ENCODE measurements at places on chromosomes 6 and 20.

DNA sequence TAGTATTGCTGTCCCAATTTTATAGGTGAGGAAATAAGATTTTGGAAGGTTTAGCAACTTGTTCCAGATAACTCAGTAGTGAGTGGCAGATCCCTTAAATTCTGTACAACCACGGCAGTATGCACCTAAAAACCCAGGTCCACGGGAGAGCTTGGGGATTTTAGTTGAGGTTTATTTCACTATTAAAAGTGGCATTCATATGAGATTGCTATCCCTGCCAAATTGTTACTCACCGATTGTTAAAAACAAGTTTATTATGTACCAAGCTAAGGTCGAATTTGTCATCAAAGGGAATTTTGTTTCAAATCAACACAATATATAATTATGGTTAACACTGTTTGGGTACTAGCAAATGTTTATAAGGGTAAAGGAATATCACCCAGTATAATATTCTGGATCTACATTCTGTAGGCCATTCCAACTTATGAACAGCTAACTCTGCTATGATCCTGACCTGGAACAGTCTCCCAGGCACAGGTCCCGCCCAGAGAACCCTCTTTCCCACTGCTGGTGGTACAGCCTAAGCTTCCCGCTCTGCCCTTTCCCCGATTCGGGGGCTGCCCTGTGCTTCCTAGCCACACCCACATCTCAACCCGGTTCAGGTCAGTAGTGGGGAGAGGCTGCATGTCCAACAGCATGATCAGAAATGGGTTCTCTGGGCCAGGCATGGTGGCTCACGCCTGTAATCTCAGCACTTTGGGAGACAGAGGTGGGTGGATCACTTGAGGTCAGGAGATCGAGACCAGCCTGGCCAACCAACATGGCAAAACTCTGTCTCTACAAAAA lies 24.9 kb downstream of the GPLD1 start:
- DNase-seq = no peak

DNA sequence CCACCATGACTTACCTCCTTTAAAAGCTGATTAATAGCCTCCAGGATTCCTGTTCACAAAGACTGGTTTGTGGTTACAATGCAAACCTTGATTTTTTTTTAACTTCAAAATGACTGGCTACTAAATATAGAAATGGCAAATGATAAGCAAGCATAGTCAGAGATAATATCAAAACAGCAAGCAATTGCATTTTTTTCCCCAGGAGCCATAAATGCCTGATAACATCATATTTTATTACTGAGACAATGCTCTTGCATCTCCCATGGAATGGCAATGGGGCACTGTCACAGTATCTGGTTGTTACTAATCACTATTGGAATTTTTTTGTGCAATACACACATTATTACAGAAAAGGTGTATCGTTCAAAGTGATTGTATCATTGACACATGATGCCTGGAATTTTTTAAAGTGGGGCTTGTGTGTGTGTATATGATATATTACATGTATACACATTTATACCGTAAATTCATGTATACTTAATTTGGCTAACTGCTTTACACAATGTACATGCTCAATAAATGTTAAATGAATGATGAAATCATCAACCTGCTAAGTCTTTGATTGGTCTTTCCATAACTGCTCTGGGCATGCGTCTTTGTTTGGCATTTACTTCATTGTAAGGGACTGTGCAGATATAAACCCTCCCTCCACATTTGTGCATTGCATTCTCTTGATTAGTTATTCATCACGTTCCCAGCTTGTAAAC lies 980 bp upstream of the SALL4 start:
- no peak for DNase-seq

- no peak for DNase-seq
Measured at GRCh38 chr20:49635166-49635565, 67.2 kb upstream of the PTGIS start.

GRCh38 chr6:143744551-143745165 lies 66.9 kb downstream of the PHACTR2 start:
- DNase-seq = no peak

GRCh38 chr20:4454111-4454510 lies 267.6 kb upstream of the PRND start:
- no peak for DNase-seq

- no peak for DNase-seq
Measured at GRCh38 chr20:59636766-59637370, 32.5 kb downstream of the PHACTR3 start.

- DNase-seq = no peak
Measured at GRCh38 chr6:43665376-43665775, 20.5 kb downstream of the RSPH9 start.

GRCh38 chr6:95865857-95866256 lies 149.9 kb upstream of the FUT9 start:
- no peak for DNase-seq

- DNase-seq = no peak
Measured at GRCh38 chr6:20610636-20611370, 76.5 kb downstream of the CDKAL1 start.

- DNase-seq = no peak
Measured at GRCh38 chr20:50294164-50295088, 103.8 kb downstream of the CEBPB start.

GRCh38 chr20:45350217-45350616 lies 2.0 kb upstream of the SDC4 start:
- no peak for DNase-seq

DNA sequence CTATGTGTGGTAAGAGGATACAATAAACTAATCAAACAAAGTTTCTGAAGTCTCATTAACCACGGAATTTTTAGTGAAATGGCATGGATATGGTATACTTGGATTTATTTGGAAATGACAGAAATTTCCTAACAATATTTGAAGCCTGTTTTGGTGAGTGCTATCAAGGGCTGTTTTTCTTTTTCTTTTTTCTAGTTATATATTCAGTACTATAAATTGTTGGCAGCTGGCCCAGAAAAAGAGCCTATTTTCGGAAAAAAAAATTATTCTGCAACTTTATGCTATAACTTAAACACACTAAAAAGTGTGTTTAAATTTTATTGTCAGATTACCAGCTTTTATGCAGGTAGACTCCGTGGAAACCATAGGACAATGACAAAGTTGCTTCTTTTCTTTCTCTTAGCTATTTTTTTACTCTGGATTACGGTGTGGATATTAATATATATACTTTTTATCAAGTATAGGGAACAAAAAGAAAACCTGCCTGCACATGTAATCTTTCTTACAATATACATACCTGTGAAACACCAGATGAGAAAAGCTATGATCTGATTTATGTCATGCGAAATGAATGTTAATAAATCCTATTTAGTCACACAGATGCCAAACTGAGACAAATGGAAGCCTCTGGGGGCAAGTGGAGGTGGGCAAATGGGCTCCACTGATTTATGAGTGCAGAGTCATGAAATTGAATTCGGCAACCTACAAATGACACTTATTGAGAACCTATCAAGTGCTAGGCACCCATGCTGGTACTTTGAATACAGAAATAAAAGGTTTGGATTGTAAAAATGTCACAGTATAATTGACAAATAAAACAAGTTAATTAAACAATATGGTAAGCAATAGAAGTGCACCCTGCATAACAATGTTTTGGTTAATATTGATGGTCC lies 919.5 kb upstream of the FLRT3 start:
- DNase-seq = no peak

GRCh38 chr6:34990971-34991560 lies 102.0 kb downstream of the ANKS1A start:
- no peak for DNase-seq

DNA sequence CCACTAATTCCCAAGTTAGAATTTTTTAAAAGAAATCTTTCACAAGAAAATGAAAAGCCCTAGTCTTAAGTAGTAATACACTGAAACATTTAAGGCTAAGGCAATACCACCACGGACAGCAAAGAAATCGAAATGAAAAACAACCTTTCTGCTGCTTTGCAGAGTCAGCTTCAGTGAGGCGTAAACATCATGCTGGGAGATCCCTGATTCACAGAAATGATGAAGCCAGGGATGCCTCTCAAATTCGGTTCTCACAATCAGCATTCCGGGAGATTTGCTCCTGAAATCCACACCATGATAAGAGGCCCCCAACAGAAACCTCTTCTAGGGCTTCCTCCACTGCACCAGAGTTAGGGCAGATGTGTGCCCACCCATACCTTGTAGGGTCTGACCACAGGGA lies 18.6 kb downstream of the RRBP1 start:
- DNase-seq = no peak

- DNase-seq = no peak
Measured at GRCh38 chr6:101640131-101640530, 246.6 kb downstream of the GRIK2 start.

- no peak for DNase-seq
Measured at GRCh38 chr6:157322792-157323254, 496 bp downstream of the TMEM242 start.

DNA sequence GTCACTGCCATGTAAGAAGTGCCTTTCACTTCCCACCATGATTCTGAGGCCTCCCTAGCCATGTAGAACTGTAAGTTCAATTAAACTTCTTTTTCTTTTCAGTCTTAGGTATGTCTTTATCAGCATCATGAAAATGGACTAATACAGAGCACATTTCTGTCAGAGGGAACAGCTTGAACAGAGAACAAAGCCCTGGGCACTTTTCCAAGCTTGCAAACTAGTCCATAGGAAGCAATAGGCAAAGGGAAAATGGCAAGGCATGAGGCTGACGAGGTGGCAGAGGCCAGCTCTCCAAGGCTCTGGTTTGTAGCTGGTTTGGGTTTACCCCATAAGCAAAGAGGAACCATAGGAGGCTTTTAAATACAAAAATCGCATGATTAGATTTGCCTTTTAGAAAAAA lies 185.1 kb upstream of the HDDC2 start:
- no peak for DNase-seq

- no peak for DNase-seq
Measured at GRCh38 chr6:152783217-152783878, 32.8 kb downstream of the VIP start.

GRCh38 chr6:52736145-52736544 lies 27.1 kb downstream of the GSTA2 start:
- DNase-seq = no peak

GRCh38 chr6:134065706-134066105 lies 13.3 kb upstream of the SLC2A12 start:
- no peak for DNase-seq

GRCh38 chr20:57396984-57397692 lies 5.9 kb downstream of the RBM38 start:
- DNase-seq = no peak

DNA sequence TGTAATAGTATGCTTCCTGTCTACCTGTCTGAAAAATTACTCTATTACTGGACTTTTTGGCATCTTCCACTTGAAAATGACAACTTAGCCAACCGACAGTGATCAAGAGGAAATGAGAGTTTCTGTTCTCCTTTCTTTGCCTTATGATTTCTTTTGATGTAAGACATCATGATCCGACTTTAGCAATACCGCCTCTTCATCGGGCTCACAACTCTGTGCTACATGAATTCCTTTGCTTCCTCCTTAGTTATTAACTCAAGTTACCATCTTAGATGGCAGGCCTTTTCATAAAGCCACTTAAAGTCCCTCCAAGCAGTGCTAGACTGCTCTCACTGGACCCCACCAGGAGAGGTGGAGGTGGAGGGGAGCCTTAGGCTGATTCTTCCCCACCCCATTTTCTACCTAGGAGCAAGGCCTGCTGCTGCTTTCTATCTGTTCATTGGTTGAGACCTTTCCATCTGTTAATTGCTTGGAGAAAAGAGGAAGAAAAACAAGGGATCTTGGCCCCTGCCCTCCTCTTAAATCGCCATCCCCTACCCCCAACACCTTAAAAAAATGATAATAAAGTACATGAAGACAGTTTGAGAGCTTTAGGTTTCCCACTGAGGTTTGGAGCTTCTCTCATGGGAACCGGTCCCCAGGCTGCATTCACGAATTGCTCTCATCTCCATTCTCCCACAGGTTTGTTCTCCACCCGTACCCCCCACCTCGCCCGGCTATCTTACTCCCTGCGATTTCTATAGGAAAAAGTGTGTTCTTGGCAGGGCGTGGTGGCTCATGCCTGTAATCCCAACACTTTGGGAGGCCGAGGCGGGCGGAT lies 21.6 kb upstream of the MCM3 start:
- no peak for DNase-seq

GRCh38 chr20:36310215-36310981 lies 4.3 kb downstream of the DLGAP4 start:
- no peak for DNase-seq

- DNase-seq = no peak
Measured at GRCh38 chr6:27591699-27592480, 119.0 kb upstream of the ZNF184 start.

DNA sequence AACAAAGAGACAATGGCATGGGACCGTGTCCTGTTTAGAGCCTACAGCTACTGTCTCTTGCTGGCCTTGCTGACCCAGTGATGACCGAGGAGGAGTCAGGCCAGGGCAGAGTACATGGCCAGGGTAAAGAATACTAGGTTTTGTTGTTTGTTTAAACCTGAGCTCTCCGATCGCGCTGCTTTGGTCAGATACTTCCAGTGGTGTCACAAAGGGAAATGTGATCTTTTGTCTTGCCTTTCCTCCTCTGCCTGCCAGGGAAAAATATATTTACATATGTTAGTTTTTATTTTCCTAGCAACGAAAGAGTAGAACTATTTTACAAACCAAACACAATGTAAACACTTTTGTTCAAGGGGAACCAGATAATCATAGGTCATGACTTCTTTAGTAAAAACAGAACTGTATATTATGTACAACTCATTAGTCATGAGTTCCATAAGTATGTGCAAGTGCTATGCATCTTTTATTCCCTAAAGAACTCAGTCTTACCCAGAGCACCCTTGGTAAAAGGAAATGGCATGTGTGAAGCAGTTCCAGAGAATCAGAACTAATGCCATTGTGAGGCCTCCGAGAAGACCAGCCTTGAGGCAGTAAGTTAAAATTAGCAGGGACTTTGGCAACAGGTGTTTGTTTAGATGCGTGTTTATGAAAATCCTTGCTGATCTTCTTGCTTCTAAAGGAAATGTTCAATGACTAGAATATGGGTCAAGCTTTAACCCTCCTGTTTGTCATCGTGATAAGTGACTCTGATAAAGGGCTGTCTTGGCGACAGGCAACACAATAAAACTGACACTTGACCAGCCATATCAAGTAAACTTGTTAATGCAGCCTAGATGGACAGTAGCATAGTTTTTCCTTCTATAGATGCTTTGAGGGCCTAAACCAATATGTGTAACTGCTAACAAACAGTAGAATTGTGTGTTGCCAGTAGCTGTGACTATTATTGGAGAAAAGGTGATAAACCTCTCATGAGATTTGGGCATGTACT lies 204.6 kb downstream of the NKAIN2 start:
- DNase-seq = no peak

- DNase-seq = no peak
Measured at GRCh38 chr6:135323202-135323668, 142.1 kb downstream of the MYB start.

DNA sequence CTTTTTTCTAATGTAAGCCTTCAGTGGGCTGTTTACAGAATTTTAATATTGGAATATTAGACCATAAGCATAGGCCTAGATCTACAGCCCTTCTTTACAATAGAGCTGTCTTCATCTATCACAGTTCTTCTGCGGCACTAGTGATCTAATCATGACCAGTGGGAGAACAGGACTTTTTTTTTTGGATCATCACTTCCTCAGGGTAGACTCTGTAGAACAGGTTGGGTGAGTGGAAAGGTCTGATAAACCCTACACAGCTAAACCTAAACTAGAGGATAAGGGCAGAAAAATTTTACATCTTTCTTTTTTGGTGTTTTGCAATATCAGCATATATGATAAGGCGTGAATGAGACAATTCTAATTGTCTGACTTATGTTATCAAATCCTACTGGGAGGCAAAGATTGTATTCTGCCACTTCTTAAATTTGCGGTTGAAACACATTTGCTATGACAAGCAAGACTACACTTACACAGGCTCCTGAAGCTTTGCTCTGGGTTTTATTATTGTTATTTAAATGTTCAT lies 52.2 kb downstream of the GOPC start:
- no peak for DNase-seq
